NCI-H187 treated with DMSO at 0.1 percent for 48 hours (cell line): ENCODE measurements at places on chromosomes 4 and X.

- DNase-seq = no peak
These were observed 44.2 kb downstream of the COMMD8 start for GRCh38 chr4:47419296-47419695.

GRCh38 chr4:112280386-112281056 lies 5.2 kb downstream of the TIFA start:
- no peak for DNase-seq

DNA sequence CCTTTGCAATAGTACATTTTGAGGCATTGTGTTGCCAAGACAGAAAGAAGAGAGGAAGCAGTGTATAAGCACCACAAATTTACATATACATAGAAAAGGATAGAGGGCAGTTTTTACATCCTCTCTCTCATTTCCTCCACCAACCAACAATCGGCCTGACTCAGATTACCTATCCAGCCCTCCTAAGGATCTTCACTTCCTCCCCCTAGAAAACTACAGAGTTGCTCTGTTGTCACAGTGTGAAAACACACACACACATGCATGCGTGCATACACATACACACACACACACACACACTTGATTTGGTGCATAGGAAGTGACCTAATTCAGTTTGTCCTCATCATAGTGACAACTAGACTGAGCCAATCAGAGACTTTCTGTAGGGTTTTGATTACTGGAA lies 98.8 kb upstream of the SPRY1 start:
- DNase-seq = no peak

DNA sequence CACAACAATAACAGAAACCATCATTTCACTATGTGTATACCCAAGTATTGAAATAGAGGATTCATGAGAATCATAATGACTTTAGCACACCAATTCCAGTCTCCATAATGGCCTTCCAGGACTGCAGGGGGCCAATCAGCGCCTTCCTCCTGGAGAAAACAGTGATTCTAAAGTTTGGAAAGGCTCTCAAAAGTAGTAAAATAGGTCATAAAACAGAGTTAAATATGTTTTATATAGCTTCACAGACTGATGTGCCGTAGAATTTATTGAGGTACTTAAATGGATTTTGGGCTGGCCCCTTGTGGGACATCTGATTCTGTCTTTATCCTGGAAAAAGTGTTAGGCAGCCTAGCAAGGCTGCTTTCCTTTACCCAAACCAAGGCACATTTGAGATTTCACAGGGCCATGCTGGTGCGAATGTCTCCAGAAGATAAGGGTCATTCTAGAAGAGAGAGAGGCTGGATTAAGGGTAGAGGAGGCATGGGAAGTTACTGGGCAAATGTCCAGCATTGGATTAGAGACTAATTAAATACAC lies 543.9 kb downstream of the GALNTL6 start:
- DNase-seq = no peak

GRCh38 chr4:150078579-150079080 lies 385 bp downstream of the DCLK2 start:
- DNase-seq = no peak

DNA sequence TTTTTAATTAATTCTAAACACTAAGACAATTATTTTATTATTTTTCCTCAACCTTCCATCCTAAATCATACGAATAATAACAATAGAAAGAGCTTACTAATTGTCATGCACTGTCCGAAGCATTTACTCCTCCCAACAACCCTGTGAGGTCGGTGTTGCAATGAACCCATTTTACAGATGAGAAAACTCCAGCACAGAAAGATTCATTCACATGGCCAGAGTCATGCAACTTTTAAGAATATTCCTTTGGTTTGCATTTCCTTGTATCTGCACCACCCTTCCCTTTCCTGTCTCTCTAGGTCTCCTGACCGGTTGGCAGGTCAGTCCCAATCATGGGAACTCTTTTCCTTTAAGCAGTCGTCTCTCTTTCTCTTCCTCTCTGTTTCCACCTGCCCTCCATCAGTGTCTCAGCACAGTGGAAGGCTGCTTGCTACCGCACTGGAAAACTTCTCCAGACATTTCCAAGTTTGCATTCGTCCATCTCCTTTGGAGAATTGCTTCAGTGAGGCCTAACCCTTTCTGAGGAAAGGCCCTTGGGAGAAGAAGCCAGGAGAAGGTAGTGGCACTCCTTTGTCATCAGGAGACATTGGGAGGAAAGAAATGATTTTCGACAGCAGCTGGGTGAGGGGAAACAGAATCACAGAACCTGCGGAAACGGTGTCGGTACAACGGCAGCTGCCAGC lies 1.9 kb upstream of the TMSB4X start:
- no peak for DNase-seq
